Right ventricle myocardium inferior (tissue), 1 donor: ENCODE measurements at places on chromosomes 4 and X. TPM values are rescaled to one million over a fixed set of nuclear protein-coding genes. Genes with fewer than 3 reads are reported as not detected.

Gene NALF2
- total RNA-seq, result 41.1 TPM

Gene FAM193A
- total RNA-seq, result 14.9 TPM

Gene ITGB1BP2
- 105 TPM for total RNA-seq

Gene GAGE13
- not detected for total RNA-seq

Gene ZNF711
- 0.27 TPM for total RNA-seq

Gene GLOD5
- not detected for total RNA-seq

Gene OPHN1
- 8.0 TPM for total RNA-seq
